ENCODE measurements at places on chromosomes 3 and 15.

GRCh38 chr3:68974711-68975110, 38.8 kb downstream of the EOGT start:
- no peak for DNase-seq

- DNase-seq = no peak
These were observed 83.6 kb downstream of the PDZRN3 start for GRCh38 chr3:73540969-73541740.

DNA sequence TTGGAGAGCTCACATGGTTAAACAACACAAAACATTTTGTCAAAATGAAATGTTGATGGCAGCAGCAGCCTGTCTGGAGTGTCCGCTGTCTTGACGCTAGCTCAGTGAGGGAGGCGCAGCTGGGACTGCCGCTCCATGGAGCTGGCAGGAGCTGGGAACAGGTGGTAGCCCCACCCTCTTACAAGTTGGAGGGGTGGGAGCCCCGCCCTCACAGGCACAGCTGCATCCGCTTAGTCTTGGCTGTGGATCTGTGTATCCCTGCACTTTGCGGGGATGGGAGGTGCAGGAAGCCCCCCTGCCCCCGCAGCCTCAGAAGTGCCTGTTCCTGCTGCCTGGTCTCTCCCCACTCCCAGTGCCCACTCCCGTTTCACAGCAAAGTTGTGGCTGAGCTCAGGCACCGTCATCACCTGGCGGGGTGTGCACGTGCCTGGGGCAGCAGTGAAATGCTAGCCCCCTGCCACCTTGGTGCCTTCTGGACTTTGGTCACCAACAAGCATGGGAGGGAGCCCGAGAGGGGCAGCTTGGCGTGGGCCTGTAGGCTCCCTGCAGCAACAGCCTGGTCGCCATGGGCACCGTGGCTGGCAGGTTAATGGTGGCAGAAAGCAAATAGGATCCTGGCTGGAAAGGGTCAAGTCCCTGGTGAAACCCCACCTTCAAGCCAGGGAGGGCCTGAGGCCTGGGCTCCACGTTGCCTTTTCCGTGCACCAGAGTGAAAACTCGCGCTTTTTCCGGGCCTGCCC, 53.8 kb upstream of the CADM2 start:
- DNase-seq = no peak

DNA sequence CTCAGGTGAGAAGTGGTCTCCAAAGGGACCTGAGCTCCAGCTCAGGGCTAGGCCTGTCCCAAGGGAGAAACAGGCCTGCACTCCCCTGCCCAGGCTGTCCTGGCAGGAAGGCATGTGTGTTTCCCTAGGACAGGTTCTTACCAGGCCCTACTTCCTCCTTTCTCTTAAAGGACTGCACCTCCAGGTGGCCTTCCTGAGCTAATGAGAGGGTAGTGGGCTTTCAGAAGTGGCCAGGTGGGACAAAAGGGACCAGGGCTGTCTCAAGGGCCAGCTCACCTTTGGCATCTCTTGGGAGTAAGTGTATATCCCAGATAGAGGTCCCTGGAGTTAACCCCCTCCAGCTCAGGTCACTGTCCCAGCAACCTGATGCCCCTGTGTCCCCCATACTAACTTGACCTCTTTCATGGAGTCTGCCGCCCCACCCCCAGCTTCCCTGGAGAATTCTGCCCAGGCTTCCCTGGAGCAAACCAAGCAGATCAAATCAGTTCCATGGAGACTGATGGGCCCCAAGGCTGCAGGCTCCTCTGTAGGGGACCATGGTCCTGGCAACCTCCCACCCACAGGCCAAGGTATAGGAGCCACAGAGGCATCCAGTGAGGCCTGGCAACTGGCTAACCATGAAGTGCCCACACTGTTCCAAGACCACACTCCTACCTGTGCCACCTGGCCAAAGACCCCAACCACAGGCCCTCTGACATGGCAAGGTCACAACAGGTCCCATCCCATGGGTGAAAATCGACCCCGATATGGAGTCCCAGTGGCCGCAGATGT, 67.6 kb downstream of the ZNF445 start:
- DNase-seq = no peak

All from SK-MEL-5 (cell line).